Left renal pelvis (tissue), 4 donors: ENCODE measurements at places on chromosomes 3 and 15.

GRCh38 chr15:68389041-68389930 lies 42.7 kb downstream of the ITGA11 start:
- DNase-seq: no peak

DNA sequence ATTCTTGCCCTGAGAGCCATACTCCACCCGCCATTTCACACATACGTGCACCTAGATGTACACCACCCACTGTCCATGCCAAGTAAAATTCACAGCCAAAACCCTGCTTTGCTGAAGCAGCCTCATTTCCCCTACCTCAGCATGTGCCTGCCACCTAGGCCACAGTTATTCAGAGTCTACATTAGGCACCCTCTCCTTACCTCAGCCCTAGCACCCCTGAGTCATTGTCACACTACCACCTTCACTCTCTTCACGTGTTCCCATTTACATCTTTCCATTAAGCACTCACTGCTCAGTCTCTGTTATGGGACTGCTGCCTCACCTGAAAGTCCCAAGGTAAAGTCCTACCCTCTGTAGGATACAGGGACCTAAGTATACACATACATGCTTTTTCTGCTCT lies 70.0 kb downstream of the SETD5 start:
- DNase-seq: no peak

- DNase-seq: no peak
Observed at GRCh38 chr3:58383904-58384303, 49.7 kb downstream of the PDHB start.

DNA sequence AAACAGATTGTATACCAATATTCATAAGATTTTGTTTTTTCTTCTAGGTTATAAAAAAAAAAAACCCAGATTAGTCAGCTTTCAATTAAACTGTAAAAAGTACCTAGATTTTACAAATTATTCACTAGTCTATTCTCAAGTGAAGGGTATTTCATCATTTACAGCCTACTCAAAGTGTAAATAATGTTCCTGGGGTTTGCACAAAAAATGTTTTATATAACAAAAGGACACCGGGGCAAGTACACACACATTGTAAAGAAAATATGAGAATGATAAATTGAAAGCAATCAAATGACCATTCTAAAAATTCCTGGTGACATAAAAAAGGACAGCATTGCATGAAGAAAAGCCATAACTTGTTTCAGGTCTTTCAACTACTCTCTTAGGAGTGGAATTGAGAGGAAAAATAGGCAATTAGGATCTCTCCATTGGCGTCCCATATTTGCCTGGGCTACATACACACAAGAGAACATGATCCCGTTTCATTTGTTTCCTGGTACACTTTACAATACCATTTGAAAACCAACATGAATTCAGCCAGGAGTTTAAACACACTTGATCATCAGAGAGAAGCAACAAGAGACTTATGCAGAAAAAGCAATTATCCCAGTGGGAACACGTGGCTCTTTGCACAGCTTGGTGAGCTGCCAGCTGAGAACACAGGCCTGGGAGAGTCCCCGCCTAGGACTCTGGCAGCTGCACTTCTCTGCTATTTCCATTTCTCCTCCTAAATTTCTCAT lies 1039.2 kb downstream of the ROBO1 start:
- no peak for DNase-seq

GRCh38 chr3:14852058-14852594 lies 33.4 kb downstream of the FGD5 start:
- DNase-seq: no peak

- DNase-seq: peak; percentile 57
Observed at GRCh38 chr15:89430530-89431341, 65.6 kb downstream of the RHCG start.

DNA sequence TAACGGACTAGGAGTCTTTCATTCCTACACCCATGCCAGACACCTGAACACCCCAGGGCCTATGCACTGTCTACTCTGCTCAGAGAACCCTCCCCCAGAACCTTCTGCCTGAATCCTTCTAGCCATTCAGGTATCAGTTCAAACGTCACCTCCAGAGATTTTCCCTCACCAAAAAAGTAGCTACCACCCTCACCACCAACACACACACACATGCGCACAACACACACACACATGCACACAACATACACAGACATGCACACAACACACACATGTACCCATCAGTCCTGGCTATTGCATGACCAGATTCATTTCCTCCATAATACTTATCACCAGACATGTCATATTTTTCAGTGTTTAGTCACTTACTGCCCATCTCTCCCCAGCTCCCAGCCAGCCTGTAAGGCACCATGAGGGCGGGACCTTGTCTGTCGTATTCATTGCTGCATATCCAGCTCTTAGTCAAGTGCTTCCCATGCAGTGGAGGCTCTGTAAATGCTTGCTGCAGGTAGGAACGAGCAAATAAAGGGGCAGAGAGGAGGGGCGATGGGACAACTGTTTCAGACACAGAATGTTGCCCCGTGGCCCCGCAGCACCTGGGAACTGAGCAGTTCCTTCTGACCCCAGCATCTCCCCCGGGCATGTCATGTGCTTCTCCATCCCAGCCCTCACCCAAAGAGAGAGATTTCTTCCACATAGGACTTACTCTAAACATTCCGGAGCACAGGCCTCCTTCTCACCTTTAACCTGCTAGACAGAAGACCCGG lies 29.2 kb downstream of the XXYLT1 start:
- no peak for DNase-seq

DNA sequence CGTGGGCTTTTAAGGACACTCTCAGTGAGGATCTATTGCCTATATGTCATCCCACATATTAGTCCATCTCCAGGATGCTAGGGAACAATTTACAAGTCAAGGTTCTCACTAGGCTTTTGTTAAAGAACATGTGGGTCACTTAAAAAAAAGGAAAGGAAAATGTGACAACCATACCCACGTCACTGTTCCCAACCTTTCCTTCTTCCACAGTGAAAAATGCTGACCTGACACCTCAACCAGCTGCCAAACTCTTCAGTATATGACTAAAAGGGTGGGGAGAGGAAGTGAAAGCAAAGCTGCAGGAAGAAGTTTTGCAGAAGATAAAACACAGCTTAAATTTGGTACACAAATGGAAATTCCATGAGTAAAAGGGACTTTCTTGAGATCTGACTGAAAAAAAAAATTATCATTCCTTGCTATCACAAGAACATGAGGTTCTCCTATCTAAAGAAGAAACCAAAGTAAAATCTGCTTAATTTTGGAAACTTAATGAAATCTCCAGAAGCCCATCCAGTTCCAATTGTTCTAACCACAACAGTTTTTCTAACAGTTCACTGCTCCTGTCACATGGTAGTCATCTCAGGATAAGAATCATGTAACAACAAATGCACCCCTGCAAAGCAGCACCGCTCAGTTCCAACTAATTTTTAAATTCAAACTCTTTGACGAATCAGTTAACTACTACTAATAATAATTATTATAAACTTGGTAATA lies 117.0 kb upstream of the TSPAN3 start:
- DNase-seq: peak; percentile 22

DNA sequence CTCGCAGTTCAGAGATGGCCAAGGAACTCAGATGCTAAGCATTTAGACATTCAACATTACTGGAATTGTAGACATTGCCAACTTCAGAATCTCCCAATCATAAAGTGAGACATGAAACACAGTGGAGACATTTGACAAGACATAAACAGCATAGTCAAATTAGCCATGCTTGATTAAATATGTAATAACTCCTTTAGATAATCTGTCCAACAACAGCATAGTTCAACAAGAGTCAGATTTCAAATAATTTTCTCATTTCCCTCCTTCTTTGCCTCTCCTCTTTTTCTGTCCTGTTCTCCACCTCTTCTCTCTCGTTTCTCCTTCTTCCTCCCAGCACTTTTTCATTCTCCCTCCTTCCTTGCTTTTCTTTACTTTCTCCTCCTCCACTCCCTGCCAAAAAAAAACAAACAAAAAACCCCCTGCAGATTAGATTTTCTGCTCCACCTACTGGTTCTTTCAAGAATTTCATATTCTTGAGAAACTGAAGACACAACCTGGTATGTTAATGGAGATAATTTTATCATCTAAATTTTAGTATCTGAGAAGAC lies 20.2 kb downstream of the CPOX start:
- DNase-seq: no peak
